ENCODE measurements at places on chromosomes 13 and 19. TPM values are rescaled to one million over a fixed set of nuclear protein-coding genes. Genes with fewer than 3 reads are reported as not detected.
A peak's percentile ranks its signal among the peaks of the same experiment; 100 is the strongest.

GRCh38 chr13:40404407-40404806 lies 262.0 kb downstream of the FOXO1 start:
- no peak for DNase-seq
- no peak overlapping the region for H3K4me3 ChIP-seq
- H3K4me1 ChIP-seq, result no peaks in the 10 kb centered on the region
- no peaks in the 10 kb centered on the region for H3K27me3 ChIP-seq
- H3K36me3 ChIP-seq, result no peaks in the 10 kb centered on the region
- H3K27ac ChIP-seq, result no peak overlapping the region

The ANGPTL8 gene
- not detected for total RNA-seq

The CCDC70 gene
- total RNA-seq, result not detected

DNA sequence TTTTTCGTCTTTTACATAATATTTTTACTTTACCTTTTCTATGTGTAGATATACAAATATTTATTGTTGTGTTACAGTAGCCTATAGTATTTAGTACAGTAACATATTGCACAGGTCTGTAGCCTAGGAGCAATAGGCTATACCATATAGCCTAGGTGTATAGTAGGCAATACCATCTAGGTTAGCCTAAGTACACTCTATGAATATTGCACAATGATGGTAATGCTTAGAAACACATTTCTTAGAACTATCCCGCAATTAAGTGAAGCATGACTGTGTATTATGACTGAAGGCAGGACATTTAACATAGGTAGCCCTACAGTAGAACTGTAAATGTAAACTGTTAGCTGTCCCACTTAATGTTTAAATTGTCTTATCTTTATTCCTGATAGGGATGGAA lies 964.3 kb downstream of the SLITRK1 start:
- no peaks in the 10 kb centered on the region for H3K27me3 ChIP-seq
- no peaks in the 10 kb centered on the region for H3K4me1 ChIP-seq
- DNase-seq, result no peak
- H3K4me3 ChIP-seq, result no peak overlapping the region
- no peak overlapping the region for H3K27ac ChIP-seq

GRCh38 chr13:79501538-79502232 lies 20.7 kb downstream of the NDFIP2 start:
- no peaks in the 10 kb centered on the region for H3K27me3 ChIP-seq
- no peaks in the 10 kb centered on the region for H3K36me3 ChIP-seq
- peaks cover 8% of the 10 kb centered on the region for H3K4me1 ChIP-seq
- DNase-seq, result no peak
- H3K27ac ChIP-seq, result no peak overlapping the region
- H3K4me3 ChIP-seq, result no peak overlapping the region

The IGFL2 gene
- total RNA-seq, result 0.75 TPM

DNA sequence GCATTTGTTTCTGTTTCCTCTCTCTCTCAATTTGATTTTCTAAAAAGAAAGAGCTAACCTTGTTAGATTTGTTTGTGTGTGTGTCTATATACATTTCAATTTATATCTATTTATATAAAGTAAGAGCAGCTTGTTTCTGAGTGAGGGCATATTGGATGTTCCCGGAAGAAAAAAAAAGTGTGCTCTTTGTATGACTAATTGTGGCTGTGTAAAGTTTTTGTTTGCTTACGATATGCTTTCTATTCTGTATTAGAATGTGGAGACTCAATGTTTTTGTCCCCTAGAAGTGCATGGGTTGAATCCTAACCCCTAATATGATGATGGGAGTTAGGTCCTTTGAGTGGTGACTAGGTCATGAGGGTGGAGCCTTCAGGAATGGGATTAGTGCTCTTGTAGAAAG lies 66.6 kb upstream of the C1QTNF9B start:
- H3K4me1 ChIP-seq, result no peaks in the 10 kb centered on the region
- DNase-seq, result no peak
- H3K36me3 ChIP-seq, result no peaks in the 10 kb centered on the region
- no peak overlapping the region for H3K27ac ChIP-seq
- H3K4me3 ChIP-seq, result no peak overlapping the region

DNA sequence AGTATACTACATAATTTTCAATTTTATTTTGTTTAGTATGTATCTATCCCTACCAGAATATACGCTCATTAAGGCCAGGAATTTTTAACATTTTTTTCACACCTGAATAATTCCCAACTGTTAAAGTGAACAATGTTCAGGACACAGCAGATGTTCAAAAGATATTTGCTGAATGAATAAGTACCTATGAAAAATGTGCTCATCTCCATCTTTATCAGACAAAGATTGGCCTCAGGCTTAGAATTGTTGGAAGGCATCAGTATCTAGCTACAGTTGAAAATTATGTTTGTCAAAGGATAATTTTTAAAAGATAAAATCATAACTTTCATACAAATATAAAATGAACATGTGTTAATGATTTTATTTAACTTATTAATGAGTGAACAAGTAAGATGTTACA lies 30.9 kb upstream of the SERP2 start:
- no peak overlapping the region for H3K4me3 ChIP-seq
- no peak for DNase-seq
- H3K4me1 ChIP-seq, result no peaks in the 10 kb centered on the region
- no peak overlapping the region for H3K27ac ChIP-seq

- no peak overlapping the region for H3K4me3 ChIP-seq
- H3K27me3 ChIP-seq, result no peaks in the 10 kb centered on the region
- no peaks in the 10 kb centered on the region for H3K4me1 ChIP-seq
- H3K36me3 ChIP-seq, result peaks cover 87% of the 10 kb centered on the region
Measured at GRCh38 chr13:106548064-106548696, 12.7 kb upstream of the EFNB2 start.

DNA sequence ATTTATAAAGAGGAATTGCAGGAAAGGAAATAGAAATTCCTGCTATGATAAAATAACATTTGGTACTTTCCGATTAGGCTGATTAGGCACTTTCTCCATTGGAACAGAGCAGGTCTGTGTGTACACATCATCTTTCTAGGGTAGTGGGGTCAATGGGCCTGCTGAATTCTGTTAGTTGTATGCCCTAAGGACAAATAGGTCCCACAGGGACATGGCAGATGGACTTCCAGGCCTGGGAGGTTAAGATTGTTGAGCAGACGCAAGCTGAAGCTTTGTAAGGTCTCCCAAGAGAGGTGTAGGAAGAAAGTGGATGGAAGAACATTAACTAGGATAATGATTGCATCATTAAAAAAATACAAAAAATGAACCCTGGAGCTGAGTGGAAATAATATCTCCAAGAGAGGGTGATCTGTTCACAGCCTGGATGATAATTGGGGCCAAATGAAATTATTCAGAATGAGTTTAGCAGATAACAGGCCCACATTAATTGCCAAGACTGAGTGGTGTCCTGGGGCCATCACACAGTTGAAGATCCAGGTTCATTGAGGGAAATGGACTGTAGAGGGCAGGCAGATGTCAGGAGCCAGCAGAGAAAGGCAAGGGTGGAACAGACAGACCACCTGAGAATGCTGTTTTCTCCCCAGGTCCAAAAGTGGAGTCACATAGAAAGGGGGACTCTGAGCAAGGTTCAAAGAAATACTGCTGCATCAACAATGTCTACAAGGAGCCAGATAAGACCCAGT lies 215.1 kb downstream of the DNAJC15 start:
- H3K36me3 ChIP-seq, result no peaks in the 10 kb centered on the region
- no peak for DNase-seq
- no peaks in the 10 kb centered on the region for H3K4me1 ChIP-seq
- no peaks in the 10 kb centered on the region for H3K27me3 ChIP-seq
- H3K4me3 ChIP-seq, result no peak overlapping the region

GRCh38 chr19:42201489-42202289 lies 15.8 kb downstream of the DEDD2 start:
- H3K27me3 ChIP-seq, result no peaks in the 10 kb centered on the region
- H3K4me1 ChIP-seq, result peaks cover 44% of the 10 kb centered on the region
- peaks cover 92% of the 10 kb centered on the region for H3K36me3 ChIP-seq
- DNase-seq, result no peak
- peak overlapping the region; percentile 70 for H3K27ac ChIP-seq

The PLVAP gene
- total RNA-seq, result 0.81 TPM

DNA sequence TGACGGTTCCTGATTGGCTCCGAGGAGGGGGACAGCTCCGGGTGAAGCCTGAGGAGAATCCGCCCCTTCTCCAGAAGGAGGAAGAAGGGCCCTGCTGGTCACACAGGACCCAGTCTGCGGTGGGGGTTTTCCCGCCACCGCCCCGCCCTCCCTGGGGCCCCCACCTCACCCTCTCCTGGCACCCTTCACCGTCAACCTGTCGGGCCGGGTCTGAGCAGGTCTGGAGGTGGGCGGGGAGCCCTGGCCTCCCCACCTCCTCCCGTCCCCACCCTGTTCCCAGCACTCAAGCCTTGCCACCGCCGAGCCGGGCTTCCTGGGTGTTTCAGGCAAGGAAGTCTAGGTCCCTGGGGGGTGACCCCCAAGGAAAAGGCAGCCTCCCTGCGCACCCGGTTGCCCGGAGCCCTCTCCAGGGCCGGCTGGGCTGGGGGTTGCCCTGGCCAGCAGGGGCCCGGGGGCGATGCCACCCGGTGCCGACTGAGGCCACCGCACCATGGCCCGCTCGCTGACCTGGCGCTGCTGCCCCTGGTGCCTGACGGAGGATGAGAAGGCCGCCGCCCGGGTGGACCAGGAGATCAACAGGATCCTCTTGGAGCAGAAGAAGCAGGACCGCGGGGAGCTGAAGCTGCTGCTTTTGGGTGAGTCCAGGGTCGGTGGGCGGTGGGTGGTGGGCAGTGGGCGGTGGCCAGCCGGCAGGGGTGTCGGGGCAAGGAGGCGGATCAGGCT lies at the start of gene GNA15:
GNA15 (plus strand) TSS at position 73 of the 723 bp plus-strand sequence; CDS start at position 491, 418 bp downstream.
- H3K27ac ChIP-seq, result no peak within 1 kb of the TSS
- no peak for DNase-seq
- no peak within 1 kb of the TSS for H3K4me3 ChIP-seq

GRCh38 chr19:39299832-39300231 lies 3.6 kb downstream of the IFNL1 start:
- no peaks in the 10 kb centered on the region for H3K36me3 ChIP-seq
- no peak overlapping the region for H3K4me3 ChIP-seq
- H3K27ac ChIP-seq, result no peak overlapping the region
- H3K4me1 ChIP-seq, result peaks cover 13% of the 10 kb centered on the region
- H3K27me3 ChIP-seq, result peaks cover 4% of the 10 kb centered on the region

The ZNF547 gene
- total RNA-seq, result 0.51 TPM

DNA sequence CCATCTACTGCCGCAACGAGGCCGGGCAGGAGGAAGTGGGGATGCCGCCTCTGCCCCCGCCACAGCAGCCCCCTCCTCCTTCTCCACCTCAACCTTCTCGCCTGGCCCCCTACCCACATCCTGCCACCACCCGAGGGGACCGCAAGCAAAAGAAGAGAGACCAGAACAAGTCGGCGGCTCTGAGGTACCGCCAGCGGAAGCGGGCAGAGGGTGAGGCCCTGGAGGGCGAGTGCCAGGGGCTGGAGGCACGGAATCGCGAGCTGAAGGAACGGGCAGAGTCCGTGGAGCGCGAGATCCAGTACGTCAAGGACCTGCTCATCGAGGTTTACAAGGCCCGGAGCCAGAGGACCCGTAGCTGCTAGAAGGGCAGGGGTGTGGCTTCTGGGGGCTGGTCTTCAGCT lies 3.4 kb upstream of the NUP62 start:
- no peaks in the 10 kb centered on the region for H3K27me3 ChIP-seq
- no peak overlapping the region for H3K27ac ChIP-seq
- DNase-seq, result no peak
- H3K4me1 ChIP-seq, result peaks cover 10% of the 10 kb centered on the region
- H3K4me3 ChIP-seq, result no peak overlapping the region

GRCh38 chr19:34368338-34368737 lies 3.3 kb downstream of the GPI start:
- H3K27me3 ChIP-seq, result no peaks in the 10 kb centered on the region
- no peak for DNase-seq
- no peak overlapping the region for H3K4me3 ChIP-seq

DNA sequence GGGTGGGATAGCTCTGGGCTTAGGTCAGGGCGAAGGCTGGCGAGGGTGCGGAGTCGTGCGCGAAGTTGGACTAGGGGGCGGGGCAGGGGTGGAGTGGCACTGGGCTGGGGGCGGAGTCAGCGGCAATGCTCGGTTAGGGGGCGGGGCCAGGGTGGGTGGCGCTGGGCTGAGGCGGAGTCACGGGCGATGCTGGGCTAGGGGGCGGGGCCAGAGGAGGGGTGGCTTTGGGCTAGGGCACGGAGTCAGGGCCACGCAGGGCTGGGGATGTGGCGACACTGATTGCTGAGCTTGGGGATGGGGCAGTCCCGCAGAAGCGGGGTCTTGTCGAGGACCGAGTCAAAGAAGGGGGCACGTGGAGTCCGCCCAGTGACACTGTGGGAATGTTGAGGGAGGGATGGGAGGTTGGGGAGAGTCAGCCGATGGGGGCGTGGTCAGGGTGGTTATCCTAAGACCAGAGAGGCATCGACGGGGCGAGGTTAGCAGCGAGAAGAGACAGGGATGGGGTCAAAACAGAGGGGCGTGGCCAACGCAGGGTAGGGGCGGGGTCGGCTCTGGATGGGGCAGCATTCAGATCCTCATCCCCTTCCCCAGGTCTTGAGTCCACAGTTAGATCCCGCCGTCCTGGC lies 8.7 kb downstream of the HOMER3 start:
- H3K27ac ChIP-seq, result no peak overlapping the region
- peaks cover 12% of the 10 kb centered on the region for H3K36me3 ChIP-seq
- peaks cover 5% of the 10 kb centered on the region for H3K4me1 ChIP-seq
- H3K27me3 ChIP-seq, result no peaks in the 10 kb centered on the region

- no peak for DNase-seq
- no peaks in the 10 kb centered on the region for H3K27me3 ChIP-seq
- H3K36me3 ChIP-seq, result peaks cover 84% of the 10 kb centered on the region
- H3K27ac ChIP-seq, result no peak overlapping the region
- H3K4me3 ChIP-seq, result no peak overlapping the region
Measured at GRCh38 chr13:99548448-99548847, 47.2 kb downstream of the TM9SF2 start.

GRCh38 chr13:112042496-112042895 lies 24.5 kb upstream of the SOX1 start:
- H3K4me3 ChIP-seq, result no peak overlapping the region
- no peaks in the 10 kb centered on the region for H3K4me1 ChIP-seq
- peaks cover 6% of the 10 kb centered on the region for H3K27me3 ChIP-seq
- DNase-seq, result no peak

The METTL21C gene
- total RNA-seq, result not detected

DNA sequence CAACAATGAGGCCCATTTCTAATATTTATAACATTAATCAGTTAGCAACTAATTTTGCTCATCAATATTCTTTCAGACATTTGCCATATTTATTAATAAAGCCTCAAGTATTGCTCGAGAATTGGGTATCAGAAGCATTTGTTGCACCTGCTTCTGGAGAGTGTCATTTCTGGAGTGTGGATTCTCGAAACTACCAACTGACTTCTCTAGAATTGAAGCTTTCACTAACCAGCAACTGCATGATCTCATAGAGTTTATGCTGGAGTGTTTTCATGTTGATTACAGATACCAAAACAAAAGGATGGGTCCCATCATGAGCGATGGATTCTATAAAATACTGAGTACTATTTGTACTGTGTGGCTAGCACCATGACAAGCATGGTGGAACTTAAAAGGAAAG lies 121.0 kb upstream of the SLC7A1 start:
- no peaks in the 10 kb centered on the region for H3K36me3 ChIP-seq
- H3K27me3 ChIP-seq, result no peaks in the 10 kb centered on the region
- H3K4me3 ChIP-seq, result no peak overlapping the region

- no peak for DNase-seq
- no peak overlapping the region for H3K4me3 ChIP-seq
- no peak overlapping the region for H3K27ac ChIP-seq
- H3K36me3 ChIP-seq, result no peaks in the 10 kb centered on the region
Measured at GRCh38 chr13:36918246-36919131, 1.5 kb downstream of the SMAD9 start.

- H3K27me3 ChIP-seq, result peaks cover 3% of the 10 kb centered on the region
- H3K27ac ChIP-seq, result no peak overlapping the region
- no peak for DNase-seq
- H3K4me1 ChIP-seq, result no peaks in the 10 kb centered on the region
- no peak overlapping the region for H3K4me3 ChIP-seq
- H3K36me3 ChIP-seq, result no peaks in the 10 kb centered on the region
Measured at GRCh38 chr19:16721051-16721450, 1.4 kb downstream of the NWD1 start.

Data from K562 (cell line).